Suppressor macrophage (primary cell): ENCODE measurements at places on chromosomes 7 and 10.

DNA sequence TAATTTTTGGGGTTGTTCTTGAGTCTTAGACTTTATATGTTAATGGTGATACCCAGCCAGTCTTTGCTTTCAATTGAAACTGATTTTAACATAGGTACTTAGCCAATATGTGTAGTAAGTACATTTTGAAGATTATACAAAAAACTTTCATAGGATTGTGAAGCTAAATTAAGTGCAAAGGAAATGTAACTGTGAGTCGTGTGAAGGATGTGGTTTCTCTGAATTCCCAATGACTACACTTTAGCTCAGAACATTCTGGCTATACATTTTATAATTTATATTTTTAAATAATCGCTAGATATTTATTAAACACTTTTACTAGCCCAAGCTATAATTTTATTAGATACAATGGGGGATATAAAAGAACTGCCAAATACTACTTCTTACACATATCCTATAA lies 359.3 kb downstream of the PCLO start:
- no peak for DNase-seq

- DNase-seq, result peak; percentile 12
Measured at GRCh38 chr10:45063591-45064231, 63.0 kb downstream of the ZNF22 start.

DNA sequence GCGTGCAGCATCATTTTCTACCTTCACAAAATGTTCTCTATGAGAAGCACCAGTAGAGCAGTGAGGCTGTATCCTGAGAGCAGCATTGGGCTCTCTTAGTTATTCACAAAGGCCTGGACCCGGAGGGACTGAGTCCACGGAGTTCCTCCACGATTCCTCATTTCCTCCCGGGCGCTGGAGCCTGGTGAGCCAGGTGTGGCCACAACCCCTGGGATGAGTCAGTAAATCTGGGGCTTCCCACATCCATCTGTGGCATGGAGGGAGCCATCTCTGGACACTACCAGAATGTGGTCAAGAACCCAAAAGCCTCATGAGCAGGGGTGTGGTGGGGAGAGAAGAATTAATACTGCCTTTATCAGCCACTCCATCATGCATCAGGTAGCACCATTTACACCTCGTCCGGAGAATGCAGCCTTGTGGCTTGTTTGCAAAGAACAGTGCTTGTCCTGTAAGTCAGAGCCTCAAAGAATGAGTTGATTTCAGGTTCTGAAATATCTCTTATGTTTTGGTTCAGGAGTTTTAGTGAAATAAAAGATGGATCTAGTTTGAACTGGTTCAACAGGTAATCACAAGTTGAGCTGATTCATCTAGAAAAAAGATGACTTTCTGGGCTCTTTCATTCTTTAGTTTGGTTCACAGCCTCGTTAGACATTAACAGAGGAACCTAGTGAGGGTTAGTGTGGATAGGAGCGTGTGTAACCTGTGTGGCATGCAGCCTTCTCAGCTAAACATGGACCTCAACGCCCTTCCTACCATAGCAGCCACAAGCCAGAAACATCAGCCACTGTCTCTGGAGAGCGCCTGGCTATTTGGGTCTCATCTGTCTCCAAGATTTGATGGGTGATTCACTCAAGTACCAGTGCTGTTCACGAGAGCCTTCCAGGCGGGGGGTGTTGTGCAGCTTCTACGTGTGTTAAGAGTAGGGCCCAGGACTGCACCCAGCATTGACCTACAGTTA lies 95.2 kb downstream of the WDR37 start:
- no peak for DNase-seq

- DNase-seq, result no peak
Measured at GRCh38 chr10:28631896-28632583, 45.3 kb upstream of the BAMBI start.

GRCh38 chr7:158588085-158588877 lies 658 bp upstream of the PTPRN2 start:
- DNase-seq, result no peak

- DNase-seq, result no peak
Measured at GRCh38 chr7:153413540-153414287, 638.5 kb upstream of the DPP6 start.

GRCh38 chr10:14695847-14696480 lies 78.7 kb downstream of the FAM107B start:
- peak; percentile 42 for DNase-seq

DNA sequence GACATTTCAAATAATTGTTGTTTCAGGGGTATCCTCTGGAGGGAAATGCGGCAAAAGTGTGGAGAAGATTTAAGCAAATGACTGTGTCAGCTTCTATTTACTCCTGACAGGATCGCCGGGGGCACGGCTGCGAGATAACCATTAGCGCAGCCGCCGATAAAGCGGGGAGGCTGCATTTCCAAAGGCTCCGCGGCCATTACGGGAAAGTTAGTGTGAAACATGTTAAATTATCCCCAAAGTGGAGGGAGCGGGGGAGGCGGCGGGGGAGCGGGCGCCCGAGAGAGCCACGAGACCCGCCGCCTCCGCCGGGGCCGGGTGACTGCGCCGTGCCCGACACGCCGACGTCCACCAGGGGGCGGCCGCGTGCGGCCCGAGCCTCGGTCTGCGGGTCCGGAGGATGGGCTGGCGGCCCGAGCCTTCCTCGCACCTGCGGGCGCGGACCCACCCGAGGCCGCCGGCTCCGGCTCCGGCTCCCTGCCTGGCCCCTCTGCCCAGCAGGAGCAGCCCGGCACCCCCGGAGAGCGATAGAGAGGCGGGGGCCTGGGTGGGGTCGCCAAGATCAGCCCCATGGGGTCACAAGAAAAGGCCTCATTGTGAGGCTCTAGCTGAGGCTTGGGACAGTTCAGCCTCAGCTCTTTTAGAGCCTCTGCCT lies 74.4 kb upstream of the PAX2 start:
- DNase-seq, result peak; percentile 83

DNA sequence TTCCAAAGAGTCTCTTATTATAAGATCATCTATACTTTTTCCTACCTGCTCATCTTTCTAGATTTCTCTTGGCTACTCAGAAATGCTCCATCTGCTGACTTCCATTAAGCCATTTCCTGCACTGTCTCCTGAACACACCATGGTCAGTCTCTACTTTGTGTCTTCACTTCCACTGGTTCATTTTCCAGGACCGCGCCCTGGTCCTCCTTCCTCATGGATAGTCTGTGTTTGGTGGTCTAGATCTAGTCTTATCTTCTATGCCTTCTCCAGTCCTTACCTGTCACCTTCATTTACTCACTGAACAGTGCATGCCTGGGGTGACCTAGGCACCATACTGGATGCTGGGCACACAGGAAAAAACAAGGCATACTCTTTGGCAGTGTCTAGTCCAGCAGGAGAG lies 11.8 kb downstream of the INSYN2A start:
- DNase-seq, result no peak

DNA sequence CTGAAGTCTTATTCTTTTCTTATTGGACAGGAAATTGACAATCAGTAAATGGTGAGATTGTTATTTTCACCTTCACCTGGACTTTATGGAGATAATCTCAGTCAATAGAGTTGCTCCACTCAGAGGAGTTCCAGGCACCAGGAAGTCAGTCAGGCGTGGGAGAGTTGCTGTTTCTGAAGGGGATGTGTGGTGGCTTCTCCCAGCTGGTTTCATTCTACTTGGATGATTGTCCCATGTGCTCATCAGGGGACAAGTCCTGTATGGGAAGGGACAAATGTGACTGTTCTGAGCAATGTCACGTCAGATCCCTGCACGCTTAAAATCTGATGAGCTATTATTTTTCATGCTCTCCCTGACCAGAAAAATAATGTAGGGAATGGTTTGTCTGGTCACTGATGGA lies 222.5 kb upstream of the PITRM1 start:
- DNase-seq, result peak; percentile 18

DNA sequence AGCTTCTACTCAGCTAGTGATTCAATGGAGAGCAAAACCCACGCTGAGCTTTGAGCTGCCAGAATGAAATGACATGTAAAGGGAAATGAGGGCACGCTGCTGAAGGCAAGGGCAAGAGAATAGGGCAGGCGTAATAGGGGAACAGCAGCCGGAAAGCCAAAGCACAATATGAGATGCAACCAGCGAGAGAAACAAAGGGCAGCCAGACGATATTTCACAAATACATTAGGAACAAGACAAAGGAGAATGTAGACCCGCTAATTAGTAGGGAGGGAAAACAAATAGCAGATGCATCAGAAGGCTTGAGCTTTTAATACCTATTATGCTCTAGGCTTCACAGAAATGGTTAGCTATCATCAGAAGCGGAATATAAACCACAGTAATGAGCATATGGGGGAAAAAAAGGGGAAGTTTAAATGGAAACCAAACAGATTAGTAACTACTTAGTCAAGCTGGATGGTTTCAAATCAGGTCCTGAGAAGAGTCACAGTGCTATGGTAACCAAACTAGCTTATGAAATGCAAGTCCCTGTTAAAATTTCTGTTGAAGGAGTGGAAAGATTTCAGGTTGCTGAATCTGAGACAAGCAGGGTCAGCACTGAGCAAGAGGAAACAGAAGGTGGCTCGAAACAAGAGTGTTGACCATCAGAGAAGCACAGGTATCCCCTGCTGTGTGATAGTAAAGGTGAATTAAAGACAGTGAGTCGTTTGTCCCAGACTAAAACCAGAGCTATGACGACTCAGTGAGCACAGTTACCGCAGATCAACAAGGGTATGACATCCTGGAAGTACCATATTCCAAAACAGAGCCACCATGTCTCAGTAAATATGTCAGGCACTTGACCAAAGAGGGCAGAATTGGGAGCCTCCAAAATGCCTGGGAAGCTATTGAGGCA lies 496.9 kb upstream of the CELF2 start:
- DNase-seq, result peak; percentile 38

DNA sequence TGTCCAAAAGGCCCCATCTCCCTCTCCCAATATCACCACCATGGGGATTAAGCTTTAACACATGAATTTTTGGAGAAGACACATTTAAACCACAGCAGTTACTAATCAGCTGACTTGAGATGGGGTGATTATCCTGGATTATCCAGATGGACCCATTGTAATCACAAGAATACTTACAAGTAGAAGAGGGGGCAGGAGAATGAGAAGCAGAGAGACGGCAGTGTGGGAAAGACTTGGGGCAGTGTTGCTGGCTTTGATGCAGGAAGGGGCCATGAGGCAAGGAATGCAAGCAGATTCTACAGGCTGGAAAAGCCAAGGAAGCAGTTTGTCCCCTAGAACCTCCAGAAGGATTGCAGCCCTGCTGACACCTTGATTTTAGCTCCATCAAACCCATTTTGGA lies 30.7 kb upstream of the INMT start:
- DNase-seq, result no peak

GRCh38 chr10:128047351-128047750 lies 78.9 kb downstream of the MKI67 start:
- DNase-seq, result peak; percentile 94

DNA sequence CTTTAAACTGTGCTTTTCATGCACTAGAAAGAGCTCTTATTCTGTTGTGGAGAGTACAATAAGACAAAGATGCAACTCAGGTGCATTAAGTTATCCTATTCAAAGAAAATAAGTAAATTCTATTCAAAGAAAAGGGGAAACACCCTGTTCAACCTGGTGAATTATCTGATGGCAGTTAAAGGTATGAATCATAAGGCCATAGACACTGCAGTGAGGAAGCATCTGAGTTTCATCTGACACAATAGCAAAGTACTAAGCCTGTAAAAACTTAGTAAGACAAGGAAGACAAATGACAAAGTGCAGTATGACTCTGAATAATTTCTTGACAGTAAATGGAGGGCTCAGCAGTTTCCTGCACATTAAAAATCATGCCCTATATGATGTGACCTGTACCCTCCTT lies 91.0 kb upstream of the LRRTM3 start:
- no peak for DNase-seq

GRCh38 chr10:4671451-4672145 lies 154.4 kb upstream of the AKR1E2 start:
- no peak for DNase-seq

DNA sequence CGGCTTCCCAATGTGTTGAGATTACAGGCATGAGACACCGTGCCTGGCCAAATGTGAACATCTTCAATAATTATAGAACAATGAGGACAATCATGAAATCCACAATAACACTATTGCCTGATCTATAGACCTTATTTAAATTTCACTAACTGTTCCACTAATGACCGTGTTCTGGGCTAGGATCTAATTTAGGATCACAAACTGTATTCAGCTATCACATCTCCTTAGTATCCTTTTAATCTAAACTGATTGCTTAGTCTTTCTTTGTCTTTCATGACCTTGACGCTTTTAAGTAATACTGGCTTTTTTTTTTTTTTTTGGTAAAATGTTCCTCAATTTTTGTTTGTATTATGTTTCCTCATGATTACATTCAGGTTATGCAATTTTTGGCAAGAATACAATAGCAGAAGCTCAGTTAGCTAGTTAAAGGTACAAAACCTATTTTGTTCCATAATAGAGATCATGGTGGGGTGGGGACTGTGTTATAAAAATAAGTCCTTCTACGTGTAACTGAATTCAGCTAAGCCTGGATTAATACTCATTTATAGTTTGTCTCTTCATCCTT lies 158.4 kb downstream of the AOAH start:
- DNase-seq, result no peak

- DNase-seq, result no peak
Measured at GRCh38 chr10:44589944-44590449, 205.1 kb upstream of the CXCL12 start.

- DNase-seq, result no peak
Measured at GRCh38 chr7:63042730-63043511, 955.7 kb upstream of the ZNF722 start.

DNA sequence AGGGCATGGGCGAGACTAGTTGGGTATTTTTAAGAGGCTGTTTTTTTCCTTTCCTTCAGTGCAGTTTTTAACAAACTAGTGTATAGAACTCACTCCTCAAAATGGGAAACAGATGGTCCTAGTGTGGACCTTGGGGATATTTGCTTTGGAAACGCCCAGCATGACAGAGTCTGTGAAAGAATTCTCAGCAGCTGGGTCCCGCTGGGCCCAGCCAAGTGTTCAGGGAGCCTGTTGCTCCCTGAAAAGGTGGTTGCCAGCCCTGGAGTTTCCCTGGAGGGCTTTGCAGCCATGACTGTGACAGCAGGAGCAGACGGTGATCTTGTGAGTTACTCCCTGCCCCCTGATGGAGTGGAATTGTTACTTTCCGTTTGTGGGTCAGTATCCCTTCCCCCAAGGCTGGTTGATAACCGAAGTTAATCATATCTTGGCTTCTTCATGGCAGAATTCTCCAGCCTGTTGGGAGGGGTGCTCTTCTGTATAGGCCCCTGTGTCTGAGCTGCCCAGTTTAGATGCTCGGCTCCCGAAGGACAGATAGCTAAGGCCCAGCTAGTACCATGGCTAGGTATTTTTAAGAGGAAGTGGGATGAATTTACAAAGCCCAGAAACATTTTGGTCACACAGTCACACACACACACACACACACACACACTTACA lies 278.6 kb upstream of the HABP2 start:
- no peak for DNase-seq

- DNase-seq, result no peak
Measured at GRCh38 chr10:15045380-15045779, 1.6 kb downstream of the OLAH start.

- no peak for DNase-seq
Measured at GRCh38 chr7:155930061-155930460, 117.8 kb upstream of the SHH start.
